Type B pancreatic cell (in vitro differentiated cells): ENCODE measurements at places on chromosomes 7 and 10. TPM values are rescaled to one million over a fixed set of nuclear protein-coding genes. Genes with fewer than 3 reads are reported as not detected.

DNA sequence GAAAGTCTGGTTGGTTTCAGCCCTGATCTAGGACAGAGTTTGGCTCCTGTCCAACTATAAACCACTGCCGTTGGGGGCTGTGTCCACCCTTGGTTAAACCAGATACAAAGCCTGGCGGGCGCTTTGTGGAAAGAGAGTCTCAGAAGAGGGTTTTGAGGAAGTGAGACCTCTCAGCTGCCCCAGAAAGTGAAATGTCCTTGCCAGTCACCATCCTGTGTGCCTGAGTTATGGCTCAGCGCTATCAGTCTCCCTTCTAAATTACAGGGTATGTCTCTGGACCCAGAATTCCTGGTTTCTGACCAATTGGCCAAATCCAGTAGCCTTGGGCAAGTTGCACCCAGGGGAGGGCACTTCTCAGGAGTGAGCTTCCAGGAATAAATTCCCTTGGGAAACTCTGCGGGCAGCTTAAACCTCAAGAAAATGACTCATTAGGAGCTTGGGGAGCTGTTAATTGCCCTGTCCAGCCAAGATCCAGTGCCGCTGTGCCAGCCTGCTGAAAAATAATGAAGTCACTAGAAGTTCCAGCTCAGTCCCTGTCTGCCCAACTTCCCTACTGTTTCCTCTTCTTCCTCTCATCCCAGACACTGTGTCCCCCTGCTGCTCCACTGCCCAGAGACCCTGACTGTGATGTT lies 66.7 kb upstream of the PDZD8 start:
- DNase-seq, result no peak

GRCh38 chr7:151178831-151179230 lies 8.2 kb downstream of the ASB10 start:
- DNase-seq, result peak; percentile 42

- no peak for DNase-seq
Observed at GRCh38 chr7:101922631-101923601, 105.5 kb downstream of the CUX1 start.

GRCh38 chr10:110008518-110009339 lies 945 bp downstream of the ADD3 start:
- DNase-seq, result no peak

GRCh38 chr10:70254778-70255328 lies 21.6 kb upstream of the PPA1 start:
- DNase-seq, result no peak

GRCh38 chr7:835485-836401 lies 3.5 kb downstream of the SUN1 start:
- no peak for DNase-seq

GRCh38 chr7:134855442-134855841 lies 76.0 kb downstream of the CALD1 start:
- no peak for DNase-seq

GRCh38 chr7:149855361-149856305 lies 17.5 kb downstream of the ZNF862 start:
- DNase-seq, result no peak

DNA sequence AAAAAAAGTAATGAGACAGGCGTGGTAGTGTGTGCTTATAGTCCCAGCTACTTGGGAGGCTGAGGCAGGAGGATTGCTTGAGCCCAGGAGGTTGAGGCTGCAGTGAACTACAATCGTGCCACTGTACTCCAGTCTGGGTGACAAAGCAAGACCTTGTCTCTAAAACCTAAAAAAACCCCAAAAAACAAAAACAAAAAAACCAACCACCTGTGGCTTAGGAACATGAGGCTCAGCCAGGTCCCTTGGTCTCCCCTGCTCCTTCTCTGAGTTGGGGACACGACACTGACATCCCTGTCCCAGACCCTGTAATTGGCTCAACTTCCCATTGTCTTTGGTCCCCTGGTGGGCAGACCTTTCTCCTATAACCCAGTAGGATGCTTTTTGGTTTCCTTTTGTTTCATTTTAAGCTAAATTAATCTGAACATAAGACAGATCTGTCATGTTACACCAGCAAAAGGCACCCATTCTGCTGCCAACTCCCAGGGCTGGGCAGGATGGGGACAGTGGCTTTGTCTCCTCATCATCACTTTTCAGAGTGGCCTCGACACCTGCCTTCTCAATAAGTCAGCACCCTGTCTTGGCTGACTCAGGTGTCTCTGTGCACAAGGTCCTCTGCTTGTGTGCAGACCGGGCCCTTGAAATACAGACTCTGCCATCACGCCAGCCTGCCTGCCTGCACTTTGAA lies 74.4 kb downstream of the MYL10 start:
- DNase-seq, result peak; percentile 6

DNA sequence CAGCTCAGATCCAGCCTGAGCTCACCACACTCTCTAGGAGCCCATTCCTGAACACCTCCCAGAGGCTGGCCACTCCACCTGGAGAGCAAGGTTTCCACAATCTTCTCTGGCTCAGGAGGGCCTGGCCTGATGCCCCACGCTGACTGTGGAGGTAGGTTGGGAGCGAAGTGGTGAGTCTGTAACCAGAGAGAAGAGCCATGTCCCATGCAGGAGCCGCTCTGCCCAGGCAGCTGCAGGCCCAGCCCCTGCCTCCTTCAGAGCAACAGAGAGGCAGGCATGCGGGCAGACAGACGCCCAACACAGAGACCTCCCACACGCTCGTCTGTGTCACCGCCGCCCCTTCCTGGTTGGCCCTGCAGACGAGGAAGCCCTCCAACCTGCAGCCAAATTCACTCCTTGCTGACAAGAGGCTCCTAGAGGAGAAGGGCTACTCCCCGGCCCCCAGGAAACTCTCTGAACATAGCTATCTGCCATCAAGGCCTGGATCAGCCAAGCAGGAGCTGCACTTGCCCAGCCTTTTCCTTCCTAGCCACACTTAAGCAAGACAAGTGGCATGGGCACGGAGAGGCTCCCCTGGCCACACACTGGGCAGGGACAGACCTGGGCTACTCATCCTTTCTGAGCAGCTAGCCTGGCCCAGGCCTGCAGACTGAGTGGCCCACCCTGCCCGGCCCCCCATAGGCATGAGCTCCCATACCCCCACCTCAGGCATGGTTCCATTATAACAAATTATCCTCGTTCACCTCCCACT lies 101.9 kb downstream of the GRID1 start:
- DNase-seq, result peak; percentile 55

- no peak for DNase-seq
Observed at GRCh38 chr7:73963252-73963822, 64.6 kb upstream of the ELN start.

- DNase-seq, result no peak
Observed at GRCh38 chr10:97852840-97853405, 3.3 kb downstream of the GOLGA7B start.

- no peak for DNase-seq
Observed at GRCh38 chr10:99827936-99828335, 45.5 kb downstream of the ABCC2 start.

Gene MMP21
- 0.31 TPM in 1 of 2 replicates, not detected in the other for total RNA-seq

Gene RBP4
- total RNA-seq, result 30.3 and 54.3 TPM in 2 replicates

Gene TBRG4
- 88.2 and 98.3 TPM in 2 replicates for total RNA-seq

Gene DYNC1I1
- 2.5 and 4.0 TPM in 2 replicates for total RNA-seq

Gene MPLKIP
- total RNA-seq, result 40.2 and 43.9 TPM in 2 replicates

Gene MKX
- total RNA-seq, result 0.29 and 0.36 TPM in 2 replicates

Gene FZD1
- 20.9 and 23.8 TPM in 2 replicates for total RNA-seq

Gene CHN2
- total RNA-seq, result 19.7 and 34.0 TPM in 2 replicates
